ENCODE measurements at places on chromosomes 13 and 19.

- peak; percentile 100 for DNase-seq
Observed at GRCh38 chr19:17841810-17842662, 5.7 kb downstream of the JAK3 start.

- DNase-seq, result no peak
Observed at GRCh38 chr19:15634105-15634504, 6.6 kb upstream of the CYP4F3 start.

GRCh38 chr13:51645154-51645650, 60.9 kb downstream of the WDFY2 start:
- DNase-seq, result no peak

DNA sequence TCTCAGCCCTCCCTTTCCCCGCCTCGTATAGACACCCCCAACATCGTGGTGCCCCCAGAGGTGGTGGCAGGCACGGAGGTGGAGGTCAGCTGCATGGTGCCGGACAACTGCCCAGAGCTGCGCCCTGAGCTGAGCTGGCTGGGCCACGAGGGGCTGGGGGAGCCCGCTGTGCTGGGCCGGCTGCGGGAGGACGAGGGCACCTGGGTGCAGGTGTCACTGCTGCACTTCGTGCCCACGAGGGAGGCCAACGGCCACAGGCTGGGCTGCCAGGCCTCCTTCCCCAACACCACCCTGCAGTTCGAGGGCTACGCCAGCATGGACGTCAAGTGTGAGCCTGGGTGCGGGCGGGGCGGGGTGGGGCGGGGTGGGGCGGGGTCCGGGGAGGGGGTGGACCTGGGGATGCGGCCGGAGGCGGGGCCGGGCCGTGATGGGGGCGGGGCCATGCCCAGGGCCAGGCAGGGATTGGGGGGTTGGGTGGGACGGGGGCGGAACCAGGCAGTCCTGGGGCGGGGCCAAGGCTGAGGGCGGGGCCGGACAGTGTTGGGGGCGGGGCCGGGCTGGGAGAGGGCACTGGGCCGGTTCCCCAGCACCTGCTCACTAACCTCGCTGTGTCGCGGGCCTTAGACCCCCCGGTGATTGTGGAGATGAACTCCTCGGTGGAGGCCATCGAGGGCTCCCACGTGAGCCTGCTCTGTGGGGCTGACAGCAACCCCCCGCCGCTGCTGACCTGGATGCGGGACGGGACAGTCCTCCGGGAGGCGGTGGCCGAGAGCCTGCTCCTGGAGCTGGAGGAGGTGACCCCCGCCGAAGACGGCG, 7.8 kb downstream of the MAG start:
- DNase-seq, result peak; percentile 85

GRCh38 chr13:20911037-20911436, 8.5 kb upstream of the XPO4 start:
- DNase-seq, result no peak

DNA sequence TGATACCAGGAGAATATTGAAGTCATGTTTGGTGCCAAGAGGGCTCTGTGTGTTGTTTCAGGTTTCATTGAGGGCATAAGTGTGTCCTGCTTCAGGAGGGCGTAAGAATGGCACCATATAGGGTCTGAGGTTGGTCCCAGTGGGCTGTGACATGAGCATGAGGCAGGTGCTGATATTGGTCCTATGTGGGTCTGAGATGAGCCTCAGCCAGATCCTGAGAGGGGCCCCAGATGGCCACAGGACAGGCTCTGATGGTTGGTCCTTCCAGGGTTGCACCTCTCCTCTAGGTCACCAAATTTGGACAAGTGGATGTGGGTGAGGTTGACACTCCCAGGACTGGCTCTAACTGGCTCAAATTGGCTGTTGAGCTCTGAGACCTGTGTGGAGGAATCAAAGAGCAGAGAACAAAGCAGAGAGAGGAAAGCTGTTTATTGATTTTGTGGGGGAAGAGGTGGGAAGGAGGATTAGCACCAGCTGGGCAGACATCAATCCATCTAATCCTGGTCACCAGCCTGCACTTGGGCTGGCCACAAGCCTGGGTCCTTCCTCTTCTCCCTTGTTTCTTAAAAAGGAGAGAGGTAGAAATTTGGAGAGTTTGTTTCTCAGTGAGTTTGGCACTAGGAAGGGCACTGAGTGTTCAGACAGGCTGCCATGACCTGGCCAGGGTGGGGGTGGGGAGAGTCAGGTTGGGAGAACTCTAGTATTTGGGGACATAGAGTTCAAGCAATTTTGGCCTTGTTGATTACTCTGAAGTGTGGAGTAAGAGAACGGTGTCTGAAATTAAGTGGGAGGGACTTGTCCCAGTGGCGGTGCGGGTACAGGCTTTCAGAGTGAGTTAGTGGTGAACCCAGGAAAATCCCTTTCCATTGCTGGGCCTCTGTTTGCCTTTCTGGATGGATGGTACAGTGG, 38.7 kb downstream of the CYP2B6 start:
- DNase-seq, result no peak

DNA sequence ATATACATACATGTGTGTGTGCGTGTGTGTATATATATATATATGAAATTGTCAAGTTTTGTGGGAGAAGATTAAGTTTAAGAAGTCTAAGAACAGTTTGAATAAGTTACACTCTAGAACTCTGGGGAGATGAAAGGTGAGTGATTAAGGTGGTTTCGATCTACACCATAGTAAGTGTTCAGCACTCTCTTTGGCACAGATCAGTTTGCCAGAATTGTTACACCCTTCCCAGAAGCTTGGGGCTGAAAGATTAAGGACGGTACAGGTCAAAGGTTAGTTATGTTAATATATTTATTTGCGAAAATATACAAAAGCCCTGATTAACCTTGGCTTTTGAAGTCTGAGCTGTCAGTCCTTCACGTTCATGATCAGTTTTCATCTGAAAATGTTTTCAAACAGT, 309.1 kb downstream of the KLF5 start:
- no peak for DNase-seq

DNA sequence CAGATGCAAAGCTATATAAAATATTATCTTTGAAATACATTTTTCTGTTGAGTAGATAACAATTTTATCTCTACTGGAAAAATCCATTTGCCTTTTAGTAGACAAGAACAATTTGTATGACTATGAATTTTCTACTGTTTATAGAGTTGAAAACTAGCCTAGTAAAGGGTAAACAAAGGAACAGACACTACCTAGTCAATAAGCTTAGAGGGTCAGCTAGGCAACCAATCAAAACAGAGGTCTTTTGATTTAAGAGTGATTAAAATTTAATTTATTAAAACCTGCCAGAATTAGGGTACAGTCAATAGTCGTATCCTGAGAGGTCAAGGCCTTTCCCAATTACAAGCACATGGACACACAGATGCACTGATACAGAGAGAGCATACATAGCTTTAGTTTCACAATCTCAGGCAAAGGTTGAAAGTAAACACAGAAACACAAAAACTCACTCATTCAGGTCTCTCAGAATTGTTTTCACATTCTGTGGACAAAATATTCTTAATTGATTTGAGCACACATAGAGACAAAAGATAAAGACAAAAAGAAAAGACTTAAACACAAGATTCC, 24.5 kb upstream of the GPC6 start:
- no peak for DNase-seq
